ENCODE measurements at places on chromosomes 7 and 10. TPM values are rescaled to one million over a fixed set of nuclear protein-coding genes. Genes with fewer than 3 reads are reported as not detected.

DNA sequence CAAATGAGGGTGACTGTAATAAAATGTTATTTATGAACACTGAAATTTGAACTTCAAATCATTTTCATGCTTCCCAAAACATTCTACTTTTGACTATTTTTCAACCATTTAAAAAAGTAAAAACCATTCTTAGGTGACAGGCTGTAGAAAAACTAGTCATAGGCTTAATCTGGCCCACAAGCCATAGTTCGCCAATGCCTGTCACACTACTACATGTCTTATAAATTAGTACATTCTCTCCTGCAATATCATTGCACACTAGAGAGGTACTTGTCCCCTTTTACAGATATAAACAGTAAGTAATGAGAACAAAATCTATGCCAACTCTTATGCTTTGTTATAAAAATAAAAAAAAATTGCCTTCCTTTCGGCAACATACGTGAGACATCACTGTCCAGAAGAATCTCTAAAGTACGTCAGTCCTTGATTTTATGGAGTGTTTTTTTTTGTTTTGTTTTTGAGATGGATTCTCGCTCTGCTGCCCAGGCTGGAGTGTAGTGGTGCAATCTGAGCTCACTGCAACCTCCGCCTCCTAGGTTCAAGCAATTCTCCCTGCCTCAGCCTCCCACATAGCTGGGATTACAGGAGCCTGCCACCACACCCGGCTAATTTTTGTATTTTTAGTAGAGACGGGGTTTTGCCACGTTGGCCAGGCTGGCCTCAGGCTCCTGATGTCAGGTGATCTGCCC lies 23.2 kb downstream of the UPF2 start:
- no peak for DNase-seq

VENTX gene
- total RNA-seq: not detected

CRPPA gene
- 0.87 TPM for total RNA-seq

DNA sequence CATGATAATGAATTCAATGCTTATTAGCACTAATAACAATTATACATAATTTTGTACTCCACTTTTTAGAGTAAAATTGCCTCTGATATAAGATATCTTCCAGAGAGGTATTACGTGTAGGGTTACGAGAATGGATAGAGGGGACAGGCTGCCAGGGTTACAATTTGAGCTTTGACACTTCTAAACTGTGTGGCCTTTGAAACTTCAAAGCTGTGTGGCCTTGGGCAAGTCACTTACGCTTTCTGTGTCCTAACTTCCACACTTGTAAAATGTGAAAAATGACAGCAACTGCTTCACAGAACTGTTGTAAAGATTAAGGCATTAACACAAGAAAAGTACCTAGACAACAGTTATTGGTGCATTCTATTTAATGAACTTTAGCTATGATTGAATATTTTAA lies 259.5 kb upstream of the SLC26A5 start:
- DNase-seq: no peak

DNA sequence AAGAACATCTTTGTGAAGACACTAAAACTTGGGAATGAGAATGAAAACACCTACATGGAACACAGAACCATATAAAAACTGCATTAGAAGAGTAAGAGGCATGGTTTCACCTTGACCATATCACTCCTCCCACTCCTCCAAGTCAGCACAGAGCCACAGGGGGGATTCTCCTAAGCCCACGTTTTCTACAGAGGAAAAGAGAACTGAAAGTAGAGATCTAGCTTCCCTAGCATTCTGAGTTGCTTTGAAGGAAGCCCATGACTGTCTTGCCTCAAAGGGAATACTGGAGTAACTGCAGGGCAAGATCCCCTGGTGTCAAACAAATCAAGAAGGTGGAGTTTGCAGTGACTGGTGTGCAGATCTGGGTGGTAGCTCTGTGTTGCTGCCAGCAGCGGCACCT lies 43.9 kb downstream of the HBP1 start:
- no peak for DNase-seq

SFTPA2 gene
- total RNA-seq: not detected

GRCh38 chr7:45704683-45705016 lies 130.5 kb downstream of the ADCY1 start:
- DNase-seq: no peak

DNA sequence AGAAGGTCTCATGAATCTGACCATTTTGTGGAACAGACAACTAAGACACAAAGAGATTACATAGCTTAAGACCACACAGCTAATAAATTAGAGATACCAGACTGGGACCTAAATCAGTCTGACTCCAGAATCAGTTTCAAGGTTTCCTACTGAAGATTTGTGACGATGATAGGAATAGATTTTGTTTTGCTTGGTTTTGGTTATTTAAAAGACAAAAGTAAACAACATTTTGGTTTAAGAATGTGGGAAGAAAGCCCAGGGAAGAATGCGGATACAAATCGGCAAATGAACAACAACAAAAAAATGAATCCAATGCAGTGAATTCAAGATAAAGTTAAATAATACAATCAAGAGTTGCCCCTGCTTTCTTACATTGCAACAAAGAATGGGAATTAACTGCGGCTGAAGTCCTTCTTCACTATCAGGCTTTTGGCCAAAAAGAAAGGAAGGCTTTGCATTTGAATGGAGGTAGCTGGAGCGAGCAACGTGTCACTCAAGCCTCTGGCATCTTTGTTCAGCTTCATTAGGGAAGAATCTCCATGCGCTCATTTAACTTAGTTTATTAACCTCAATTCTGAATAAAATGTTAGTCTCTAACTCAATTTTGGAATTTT lies 210.8 kb downstream of the ADAM12 start:
- no peak for DNase-seq

CTTNBP2 gene
- total RNA-seq: 0.27 TPM

DNA sequence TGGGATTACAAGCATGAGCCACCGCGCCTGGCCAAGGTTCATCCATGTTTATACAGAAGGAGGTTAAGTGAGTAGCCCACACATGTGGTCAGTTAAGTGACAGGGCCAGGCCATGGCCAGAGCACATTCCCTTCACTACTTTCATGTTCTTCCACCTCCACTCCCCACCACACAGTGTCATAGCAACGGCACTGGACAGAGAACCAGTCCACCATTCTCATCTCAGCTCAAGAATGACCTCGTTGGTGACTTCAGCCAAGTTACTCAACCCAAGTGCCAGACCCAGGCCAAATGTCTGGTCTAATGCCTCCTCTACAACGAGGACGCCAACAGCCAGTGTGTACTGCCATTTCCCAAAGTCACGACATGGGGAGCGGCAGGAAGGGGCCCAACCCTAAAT lies 62.4 kb downstream of the INHBA start:
- no peak for DNase-seq

DNA sequence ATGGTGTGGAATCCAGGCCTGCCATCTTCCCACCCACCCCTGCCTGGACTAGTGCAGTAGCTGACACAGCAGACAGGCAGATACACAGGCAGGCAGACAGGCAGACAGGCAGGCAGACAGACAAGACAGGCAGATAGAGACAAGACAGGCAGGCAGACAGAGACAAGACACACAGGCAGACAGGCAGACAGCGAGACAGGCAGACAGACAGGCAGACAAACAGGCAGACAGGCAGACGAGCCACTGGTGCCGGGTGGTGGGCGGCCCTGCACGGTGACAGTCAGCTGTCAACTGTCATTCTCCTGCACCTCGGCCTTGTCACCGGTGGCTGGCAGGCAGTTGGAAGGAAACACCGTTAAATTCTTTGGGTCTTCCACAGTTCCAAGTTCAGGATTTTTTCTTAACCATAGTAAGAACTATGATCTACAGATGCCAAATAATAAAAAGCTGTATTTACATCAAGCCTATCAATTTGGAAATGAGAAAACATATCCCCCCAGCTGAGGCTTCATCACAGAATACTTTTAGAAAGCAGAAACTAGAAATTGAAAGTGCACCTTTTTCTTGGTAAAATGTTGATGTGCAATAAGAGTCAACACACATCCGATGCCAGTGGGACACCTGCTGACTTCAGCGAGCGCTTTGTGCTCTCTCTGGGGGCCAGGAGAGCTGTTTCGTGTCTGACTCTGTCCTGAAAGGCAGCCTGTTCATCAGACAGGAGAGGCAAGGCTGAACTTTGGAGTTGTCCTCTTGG lies 250.4 kb downstream of the DNAJB6 start:
- no peak for DNase-seq

BAMBI gene
- 0.22 TPM for total RNA-seq

DNA sequence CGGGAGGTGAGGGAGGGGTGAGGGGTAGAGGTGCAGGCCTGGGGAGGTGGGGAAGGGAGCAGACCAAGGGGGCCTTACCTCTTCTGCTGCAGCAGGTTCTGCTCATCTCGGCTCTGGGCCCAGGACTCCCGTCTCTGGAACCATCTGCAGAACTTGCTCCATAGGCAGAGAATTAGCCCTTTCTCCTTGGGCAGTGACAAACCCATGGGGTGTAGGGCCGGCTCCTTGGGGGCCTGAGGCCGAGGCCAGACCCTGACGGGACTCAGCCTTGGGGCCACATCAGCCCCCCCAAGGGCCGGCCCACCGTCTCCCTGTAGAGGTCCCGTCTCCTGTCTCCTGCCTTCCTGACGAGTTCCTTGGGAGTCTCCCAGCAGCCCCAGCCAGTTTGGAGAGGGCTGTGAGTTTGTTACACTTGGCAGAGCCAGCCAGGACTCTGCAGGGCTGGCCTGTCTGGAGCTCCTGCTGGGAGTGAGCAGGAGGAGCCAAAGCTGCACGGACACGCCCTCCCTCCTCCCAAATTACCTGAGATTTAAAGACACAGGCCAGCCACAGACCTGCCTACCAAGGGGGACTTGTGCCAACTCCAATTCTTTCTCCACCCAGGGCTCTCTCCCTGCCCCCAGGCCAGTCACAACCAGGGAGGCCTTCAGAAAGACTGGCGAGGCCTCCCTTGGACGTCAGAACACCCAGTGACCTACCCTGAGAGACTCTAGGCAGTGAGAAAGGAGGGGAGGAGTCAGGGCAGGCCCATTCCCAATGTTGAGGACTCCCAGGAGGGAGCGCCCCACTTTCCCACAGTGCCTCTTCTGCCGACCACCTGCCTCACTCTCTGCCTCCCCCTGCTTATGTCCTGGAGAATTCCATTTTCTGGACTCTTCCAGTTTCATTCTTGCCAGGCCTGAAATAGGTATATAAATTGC lies at the start of gene TRPV6:
Gene TRPV6, minus strand, starts transcription at position 435 of the 920 bp plus-strand sequence.
- no peak for DNase-seq

DNA sequence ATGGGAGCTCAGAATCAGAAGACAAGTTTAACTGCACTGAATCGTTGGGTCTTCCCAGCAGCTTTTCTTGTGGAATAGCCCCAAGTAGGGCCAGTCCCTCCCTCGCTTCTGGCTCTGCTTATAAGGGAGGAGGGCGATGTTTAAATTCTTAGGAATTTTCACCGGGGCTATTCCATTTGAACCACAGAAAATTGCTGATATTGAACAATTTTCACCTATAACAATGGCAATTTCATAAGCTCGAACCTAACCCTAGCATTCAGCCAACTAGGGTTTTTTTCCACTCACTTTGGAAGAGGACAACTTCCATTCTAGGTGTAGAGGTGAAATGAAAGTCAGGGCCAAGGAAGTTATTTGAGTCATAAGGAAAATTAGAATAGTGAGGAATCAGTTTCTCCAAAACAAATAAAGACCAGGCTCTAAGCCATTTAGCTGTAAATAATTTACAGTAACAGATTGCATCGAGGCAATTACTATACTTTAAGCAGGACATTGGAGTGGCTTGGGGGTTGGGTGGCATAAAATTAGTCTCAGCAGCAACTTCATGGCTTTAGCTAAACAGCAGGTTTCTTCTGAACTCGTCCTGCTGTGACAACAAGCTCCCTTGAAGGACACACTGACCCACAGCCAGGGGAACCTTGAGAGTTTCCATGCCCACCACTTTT lies 1.5 kb upstream of the ATP6V0A4 start:
- no peak for DNase-seq

- no peak for DNase-seq
These were observed 81.6 kb downstream of the MGMT start for GRCh38 chr10:129548600-129548999.

SLC26A5 gene
- total RNA-seq: not detected

GRCh38 chr7:16421333-16422102 lies at the start of gene CRPPA:
CRPPA (minus strand) TSS chr7:16421538; CDS start chr7:16421322, 216 bp downstream.
- no peak for DNase-seq

GRCh38 chr10:73556855-73557254 lies 34.3 kb downstream of the USP54 start:
- no peak for DNase-seq

Measured in B cell (primary cell).